Pancreas (tissue), 10 donors: ENCODE measurements at places on chromosomes 3 and 15. TPM values are rescaled to one million over a fixed set of nuclear protein-coding genes. Genes with fewer than 3 reads are reported as not detected.

- no peak for DNase-seq
Observed at GRCh38 chr15:79930516-79930915, 33.7 kb upstream of the MTHFS start.

DNA sequence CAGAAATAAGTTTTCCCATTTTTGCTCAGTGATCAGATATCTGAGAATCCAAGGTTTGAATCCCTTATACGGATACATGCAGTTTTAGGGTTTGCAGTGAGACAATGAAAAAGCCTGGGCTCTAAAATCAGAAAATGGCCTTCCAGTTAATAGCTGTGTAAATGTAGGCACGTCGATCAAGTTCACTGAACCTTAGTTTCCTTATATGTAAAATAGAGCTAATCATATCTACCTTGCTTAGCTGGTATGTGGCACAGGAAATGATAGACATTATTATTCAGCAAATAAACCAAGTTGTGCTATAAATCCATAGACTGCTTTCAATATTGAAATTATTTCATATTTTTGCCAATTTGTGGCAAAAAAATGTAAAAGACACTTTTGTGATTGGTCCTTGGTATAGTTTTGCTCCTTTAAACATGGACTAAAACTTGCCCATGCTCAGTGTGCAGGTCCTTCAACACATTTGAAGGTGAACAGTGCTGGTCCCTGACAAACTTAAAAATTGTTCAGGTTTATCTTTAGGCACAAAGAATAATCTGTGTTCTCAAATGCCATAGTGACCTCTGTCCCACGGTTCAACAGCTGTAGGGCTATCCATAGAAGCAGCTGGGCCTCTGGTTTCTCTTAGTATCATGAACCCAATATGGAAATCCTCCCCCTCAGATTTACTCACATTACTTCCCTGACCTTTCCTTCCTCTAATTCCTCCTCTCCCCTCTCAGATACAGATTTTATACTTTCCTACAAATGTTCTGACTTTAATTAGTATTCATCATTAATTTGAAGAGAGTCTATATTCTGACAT is 51.0 kb downstream of the CCDC54 start:
- no peak for DNase-seq

DNA sequence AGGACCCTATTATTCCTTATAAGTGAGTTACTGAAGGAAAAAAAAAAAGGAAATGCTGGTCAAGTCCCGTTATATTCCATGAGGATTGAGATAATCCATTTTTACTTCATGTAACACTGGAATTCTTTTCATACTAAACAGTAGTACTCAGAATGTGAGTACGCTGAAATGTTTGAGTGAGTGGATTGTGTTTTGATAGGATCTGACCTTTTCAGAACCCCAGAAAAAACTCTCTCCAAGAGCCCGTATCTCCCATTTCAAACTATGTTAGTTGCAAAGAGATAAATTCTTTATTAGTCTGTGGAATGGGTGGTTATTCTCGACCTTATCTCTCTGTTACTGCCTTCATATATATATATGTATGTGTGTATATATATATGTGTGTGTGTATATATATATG is 2.5 kb upstream of the LPP start:
- no peak for DNase-seq

- DNase-seq: no peak
Observed at GRCh38 chr3:194857469-194858113, 171.9 kb downstream of the FAM43A start.

Gene ACP3
- 2.5 TPM for total RNA-seq
